ENCODE measurements at places on chromosomes 2 and 18.

- DNase-seq, result no peak
Measured at GRCh38 chr2:8593243-8593642, 88.6 kb upstream of the ID2 start.

- DNase-seq, result no peak
Measured at GRCh38 chr18:7383002-7383980, 152.4 kb downstream of the LRRC30 start.

GRCh38 chr2:285531-285930 lies 2.4 kb downstream of the ALKAL2 start:
- no peak for DNase-seq

GRCh38 chr2:179511105-179511789 lies 246.6 kb upstream of the SESTD1 start:
- DNase-seq, result no peak

- no peak for DNase-seq
Measured at GRCh38 chr18:9734189-9734588, 26.1 kb downstream of the RAB31 start.

DNA sequence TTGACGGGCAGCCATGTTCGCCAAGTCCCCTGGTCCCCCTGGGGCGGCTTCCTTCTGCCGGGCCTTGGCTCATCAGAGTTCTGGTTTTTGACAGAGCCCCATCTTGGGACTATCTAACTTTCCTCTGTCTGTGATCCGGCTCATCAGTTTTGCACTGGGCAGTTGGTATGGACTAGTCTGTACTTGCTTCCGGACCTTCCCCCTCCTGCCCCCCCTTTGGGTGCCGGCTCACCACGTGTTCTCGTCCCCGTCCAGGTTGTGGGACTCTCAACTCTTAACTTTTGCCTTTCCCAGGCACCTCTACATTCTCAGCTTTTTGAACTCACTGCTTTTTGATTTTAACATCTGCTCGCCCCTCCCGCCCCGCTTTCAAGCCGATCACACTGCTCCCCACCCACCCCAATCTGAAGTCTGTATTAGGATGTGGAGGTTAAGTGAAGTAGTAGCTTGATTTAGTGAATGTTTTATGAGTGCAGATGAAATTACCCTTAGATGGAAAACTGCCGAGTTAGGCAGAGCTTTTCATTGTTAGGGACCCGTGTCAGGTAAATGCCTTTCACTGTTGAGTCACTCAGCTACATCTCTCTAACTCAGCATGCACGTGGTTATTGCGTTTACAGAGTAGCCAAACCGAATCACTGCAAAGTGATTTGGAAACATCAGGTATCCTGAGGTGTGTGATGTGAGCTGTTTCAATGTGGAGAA lies 874 bp downstream of the WDR43 start:
- no peak for DNase-seq

DNA sequence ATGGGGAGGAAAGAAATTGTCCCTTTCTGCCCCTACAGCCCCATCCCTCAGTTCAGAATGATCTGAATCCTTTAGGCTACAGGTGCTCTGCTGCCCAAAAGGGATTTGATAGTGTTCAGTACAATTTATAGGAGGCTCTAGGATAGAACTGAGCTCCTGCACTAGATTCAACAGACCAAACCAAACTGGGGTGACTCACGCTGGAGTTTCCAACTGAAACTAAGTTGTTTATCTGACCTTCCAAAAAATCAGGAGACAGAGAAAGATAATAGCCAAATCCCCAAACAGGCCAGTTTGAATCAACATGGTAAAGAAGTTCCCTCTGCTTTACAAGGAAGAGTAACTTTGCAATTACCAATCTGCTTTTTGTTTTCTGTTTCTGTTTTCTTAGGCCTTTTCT lies 72.7 kb upstream of the MBOAT2 start:
- DNase-seq, result no peak

GRCh38 chr2:127080938-127081755 lies 25.8 kb downstream of the BIN1 start:
- DNase-seq, result no peak

DNA sequence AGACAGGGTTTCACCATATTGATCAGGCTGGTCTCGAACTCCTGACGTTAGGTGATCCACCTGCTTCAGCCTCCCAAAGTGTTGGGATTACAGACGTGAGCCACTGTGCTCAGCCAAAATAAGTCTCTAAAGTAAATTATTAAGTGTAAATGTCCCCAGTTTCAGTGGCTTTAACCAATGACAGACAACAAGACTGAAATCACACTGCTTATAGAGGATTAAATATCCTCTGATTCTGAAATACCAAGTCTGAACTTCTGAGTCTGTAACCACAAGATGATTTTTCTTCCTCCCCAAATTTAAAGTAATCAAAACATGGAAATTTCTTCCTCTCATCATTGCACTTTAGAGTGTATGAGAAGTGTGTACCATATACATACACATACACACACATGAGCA lies 16.5 kb upstream of the ANKRD44 start:
- DNase-seq, result no peak

- no peak for DNase-seq
Measured at GRCh38 chr2:121804340-121804739, 48.9 kb downstream of the TSN start.

DNA sequence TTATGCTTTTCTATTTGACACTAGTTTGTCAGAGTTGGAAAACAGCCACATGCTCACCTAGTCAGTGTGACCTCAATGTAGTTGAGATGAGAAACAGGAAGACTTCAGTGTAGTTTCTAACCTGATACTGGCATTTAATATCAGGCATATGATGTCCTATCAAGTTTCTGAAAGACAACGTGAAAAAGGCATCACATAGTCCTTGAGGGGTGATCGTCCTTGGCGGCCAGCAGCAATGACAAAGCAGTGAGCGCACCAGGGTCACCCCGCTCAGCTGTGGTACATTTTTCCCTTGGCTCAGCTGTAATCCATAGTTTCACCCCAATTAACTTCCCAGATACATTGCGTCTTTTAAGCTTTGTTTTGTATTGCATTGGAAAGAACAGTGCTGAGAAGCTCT lies 4.3 kb downstream of the HSPE1 start:
- no peak for DNase-seq

- no peak for DNase-seq
Measured at GRCh38 chr18:54147439-54147838, 77.0 kb downstream of the MBD2 start.

DNA sequence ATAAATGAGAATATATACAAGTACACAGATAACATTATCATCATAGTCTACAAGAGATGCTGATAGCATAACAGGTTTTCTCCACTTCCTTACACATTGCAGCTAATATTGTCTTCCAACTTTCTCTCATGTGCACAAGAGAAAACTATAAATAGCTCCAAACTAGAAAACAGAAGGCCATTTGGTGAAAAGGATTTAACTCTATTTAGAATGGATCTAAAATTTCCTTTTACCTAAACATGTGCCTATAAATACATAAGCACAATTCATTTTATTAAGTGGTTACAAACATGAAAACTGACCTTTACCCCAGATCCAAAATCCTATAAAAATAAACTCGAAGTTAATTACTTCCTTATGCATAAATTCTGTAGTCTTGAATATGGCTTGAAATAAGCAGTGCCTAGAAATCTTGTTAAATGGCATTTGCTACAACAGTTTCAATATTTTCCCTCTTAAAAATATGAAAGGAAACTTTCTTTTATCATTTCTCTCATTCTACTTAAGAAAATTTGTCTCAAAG lies 41.6 kb downstream of the SLC25A12 start:
- DNase-seq, result no peak

- no peak for DNase-seq
Measured at GRCh38 chr2:72222829-72223564, 75.3 kb upstream of the CYP26B1 start.

DNA sequence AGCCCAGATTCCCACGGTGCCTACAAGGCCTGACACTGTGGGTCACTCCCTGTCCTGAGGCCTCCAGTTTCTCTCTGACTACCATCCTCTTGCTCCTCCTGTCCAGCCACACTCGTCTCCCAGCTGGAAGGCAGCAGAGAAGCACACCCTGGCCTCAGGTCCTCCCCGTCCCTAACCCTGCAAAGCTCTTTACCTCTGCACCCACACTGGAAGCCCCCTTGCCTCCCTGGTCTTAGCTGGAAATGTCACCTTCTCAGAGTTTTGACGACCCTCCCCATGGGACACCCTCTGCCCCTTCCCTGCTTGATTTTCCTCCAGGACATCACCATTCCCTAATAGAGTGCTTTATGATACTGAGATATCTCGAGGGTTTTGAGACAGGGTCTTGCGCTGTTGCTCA lies 10.6 kb downstream of the RNU2-63P start:
- no peak for DNase-seq

- DNase-seq, result peak; percentile 43
Measured at GRCh38 chr18:5237723-5238370, 40.8 kb upstream of the AKAIN1 start.

DNA sequence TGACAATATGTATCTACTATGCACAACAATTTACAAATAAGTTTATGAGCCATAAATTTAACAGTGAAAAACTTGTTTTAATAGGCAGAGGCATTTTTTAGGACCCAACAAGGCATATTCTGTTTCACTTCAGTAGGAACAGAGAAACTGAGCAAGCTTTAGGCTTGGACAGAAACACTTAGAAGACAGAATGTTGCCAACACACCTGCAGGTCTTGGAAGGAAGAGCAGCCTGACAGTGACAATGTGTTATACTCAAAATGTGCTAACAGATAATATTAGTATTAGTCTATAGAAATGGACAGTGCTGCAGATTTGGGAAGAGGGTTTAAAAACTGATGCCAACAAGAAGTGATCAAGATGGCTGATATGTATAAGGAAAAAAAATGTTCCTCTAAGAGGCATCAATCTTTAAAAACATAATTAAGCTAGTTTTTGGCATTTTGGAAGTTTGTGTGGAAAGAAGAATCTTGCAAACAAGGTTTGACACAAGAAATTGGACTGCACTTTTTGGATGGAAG lies 297.1 kb upstream of the FSIP2 start:
- DNase-seq, result no peak

- DNase-seq, result no peak
Measured at GRCh38 chr18:40096675-40097074, 1858.4 kb upstream of the PIK3C3 start.

DNA sequence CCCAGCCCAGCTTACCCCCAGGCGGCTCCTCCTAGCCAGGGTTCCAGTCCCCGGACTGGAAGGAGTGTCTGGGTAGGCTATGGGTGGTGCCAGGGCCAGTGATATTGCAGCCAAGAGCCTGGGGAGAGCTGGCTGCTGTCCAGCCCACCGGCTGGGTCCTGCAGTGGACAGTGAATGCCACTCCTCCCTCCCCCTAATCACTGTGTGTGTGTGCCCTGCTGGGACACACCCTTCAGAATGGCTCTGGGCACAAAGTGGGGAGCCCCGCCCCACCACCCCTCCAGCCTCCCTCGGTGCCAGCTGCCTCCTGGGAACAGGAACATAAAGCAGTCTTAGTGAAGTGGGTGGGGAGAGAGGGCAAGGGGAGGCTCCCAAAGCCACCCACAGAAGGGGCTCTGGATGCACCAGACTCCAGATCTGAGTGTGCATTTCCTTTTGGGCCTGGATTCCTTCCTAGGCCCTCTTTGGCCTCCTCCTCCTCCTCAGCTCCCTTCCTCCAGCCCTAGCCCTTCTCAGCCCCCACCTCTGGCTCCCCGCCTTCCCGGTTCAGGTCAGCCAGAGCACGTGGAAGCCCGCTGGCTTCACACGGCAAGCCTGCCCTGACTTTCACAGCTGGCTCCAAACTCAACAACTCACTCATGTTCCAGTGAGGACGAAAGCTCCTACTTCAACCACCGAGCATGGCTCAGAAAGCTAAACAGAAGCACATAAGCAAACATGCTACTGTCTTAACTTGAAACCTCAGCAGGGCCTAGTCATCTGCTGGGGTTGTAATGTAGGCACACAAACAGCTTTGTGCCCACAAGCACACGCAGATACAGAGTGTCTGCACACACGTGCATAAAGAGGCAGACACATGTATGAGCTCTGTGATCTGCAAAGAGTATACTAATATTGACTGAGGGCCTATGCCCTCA lies 209.2 kb upstream of the SMAD2 start:
- no peak for DNase-seq

GRCh38 chr2:3126911-3127621 lies 250.6 kb downstream of the EIPR1 start:
- DNase-seq, result no peak

GRCh38 chr2:36178384-36178783 lies 177.2 kb upstream of the CRIM1 start:
- DNase-seq, result no peak

DNA sequence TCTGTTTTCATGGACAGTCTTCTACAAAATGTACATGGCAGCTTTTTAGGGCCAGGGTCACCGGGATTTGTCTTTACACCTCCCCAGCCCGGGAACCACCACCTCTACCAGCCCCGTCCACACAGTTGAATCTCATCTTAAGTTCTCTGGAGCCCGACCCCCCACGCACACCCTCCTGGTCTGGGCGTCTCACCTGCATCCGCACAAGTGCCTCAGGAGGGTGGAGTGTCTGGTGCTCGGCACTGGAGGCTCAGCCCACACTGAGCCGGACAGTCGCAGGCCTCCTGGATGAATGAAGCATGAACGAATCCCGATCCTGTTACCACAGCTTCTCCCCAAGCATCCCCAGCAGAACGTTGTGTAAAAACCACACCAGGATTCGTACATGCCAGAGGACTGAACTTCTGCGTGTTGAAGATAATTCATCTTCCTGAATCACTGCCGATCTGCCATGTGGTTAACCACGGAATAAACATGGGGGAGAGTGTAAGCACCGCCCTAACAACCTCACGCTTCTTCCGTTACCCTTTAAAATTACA lies 162.0 kb downstream of the RTP5 start:
- DNase-seq, result peak; percentile 8

Measured in GOT3 (cell line).